ENCODE measurements at places on chromosomes 11 and 22.
A peak's percentile ranks its signal among the peaks of the same experiment; 100 is the strongest.

DNA sequence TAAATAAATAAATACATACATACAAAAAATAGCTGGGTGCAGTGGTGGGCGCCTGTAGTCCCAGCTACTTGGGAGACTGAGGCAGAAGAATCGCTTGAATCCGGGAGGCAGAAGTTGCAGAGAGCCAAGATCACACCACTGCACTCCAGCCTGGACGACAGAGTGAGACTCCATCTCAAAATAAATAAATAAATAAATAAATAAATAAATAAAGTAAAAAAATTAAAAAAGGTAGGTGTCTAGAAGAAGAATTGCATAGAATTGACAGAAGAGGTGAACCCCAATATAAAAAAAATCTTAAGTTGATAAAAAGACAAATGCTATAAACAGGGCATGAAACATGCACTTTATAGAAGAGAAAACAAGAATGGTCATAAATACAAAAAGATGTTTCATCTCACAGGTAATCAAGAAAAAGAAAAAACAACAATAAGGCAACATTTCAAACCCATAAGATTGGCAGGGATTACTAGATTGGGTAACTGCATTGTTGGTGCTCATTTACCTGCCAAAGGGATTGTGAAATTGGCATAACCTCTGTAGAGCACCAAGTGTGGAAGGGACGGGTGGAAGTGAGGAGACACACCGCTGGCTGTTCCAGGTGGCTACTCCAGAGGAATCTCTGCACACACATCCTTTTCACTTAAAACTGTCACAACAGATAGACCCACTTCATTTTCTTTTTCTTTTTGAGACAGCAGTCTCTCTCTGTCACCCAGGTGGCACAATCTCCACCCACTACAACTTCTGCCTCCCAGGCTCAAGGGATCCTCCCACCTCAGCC is 44.7 kb downstream of the NF2 start:
- no peak for DNase-seq

- peak; percentile 19 for DNase-seq
These were observed 12.6 kb downstream of the TCIRG1 start for GRCh38 chr11:68051191-68052136.

GRCh38 chr11:72588421-72589410 is 85.5 kb downstream of the PDE2A start:
- DNase-seq = no peak

GRCh38 chr11:128522943-128523518 is 64.3 kb downstream of the ETS1 start:
- DNase-seq = no peak

DNA sequence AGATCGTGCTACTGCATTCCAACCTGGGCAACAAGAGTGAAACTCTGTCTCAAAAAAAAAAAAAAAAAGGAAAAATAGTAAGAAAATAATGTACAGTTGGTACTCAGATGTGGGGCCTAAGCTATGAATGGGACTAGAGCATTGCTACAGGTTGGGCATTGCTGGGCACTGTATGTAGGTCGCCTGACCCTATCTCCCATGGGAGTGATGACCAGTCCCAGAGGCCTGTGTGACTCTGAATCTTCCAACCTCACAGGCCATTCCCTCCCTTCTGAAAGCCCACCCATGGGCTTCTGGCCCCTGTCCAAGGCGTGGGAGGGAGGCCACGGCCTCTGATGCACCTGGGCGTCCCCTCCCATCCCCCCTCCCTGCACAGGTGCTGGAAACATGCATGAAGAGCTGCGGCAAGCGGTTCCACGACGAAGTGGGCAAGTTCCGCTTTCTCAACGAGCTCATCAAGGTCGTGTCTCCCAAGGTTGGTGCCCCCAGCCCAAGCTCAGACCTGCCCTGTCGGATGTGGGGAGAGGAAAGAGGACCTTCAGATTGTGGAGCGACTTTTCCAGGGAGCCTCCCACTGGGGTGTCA is 9.5 kb downstream of the GGA1 start:
- peak; percentile 41 for DNase-seq

DNA sequence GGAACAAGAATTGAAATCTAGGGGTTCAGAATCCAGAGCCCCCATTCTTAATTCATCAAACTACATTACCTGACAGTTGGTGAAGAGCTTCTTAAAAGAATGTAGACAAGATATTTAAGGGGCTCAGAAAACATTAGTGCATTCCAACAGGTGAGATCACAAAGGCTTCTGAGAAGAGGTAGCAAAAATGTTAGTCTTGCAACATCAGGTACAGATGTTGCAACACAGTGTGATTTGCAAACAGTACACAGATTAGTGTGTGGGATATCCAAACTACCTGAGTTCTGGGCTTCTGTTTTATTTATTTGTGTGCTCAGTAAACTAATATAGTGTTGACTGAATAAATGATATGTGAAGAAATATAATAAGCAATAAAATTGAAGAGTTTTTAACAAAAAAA is 11.8 kb downstream of the CASP4 start:
- no peak for DNase-seq

DNA sequence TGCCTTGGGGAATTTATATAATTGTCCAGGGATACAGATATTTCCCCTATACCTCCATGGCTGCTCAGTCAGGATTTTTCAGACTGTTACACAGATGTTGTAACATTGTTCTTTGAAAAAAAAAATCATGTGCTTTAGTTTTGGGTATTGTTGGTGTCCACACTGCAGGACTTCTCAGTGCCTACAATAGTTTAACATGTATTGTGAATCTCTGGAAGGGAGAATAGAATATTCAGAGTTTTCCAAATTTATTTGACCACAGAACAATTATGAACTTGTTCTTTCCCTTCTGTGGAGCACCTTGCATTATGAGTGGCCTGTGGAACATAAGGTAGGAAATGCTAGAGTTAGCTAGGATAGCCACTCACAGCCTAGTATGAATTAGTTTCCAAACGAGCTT is 14.5 kb downstream of the CRYBA4 start:
- DNase-seq = no peak

GRCh38 chr11:70656252-70656651 is 257.9 kb downstream of the CTTN start:
- no peak for DNase-seq

GRCh38 chr11:118657238-118657637 is 22.2 kb downstream of the TREH start:
- DNase-seq = no peak

GRCh38 chr11:2508793-2509192 is 64.0 kb downstream of the KCNQ1 start:
- DNase-seq = no peak

- no peak for DNase-seq
These were observed 59.9 kb downstream of the BBOX1 start for GRCh38 chr11:27100534-27100933.

- peak; percentile 28 for DNase-seq
These were observed 6.0 kb downstream of the MALAT1 start for GRCh38 chr11:65504674-65505465.

DNA sequence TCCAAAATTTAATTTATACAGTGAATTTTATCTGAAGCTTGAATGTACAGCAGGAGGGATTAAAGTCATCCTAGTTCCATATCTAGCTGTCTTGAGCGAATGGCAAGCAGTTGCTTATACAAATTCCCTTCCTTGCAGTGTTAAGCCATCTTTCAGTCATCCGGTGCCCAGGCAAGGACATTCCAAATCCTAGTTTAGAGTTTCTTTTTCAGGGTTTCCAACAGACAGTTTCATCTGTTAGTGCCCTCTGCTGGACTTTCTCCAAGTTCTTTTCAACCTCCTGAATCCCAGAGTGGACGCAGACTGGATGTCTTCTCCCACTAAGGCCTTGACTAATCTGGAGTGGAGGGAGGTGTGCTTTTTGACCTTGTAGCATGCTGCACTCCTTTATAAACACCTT is 45.4 kb downstream of the GRAMD1B start:
- DNase-seq = no peak

GRCh38 chr11:121898903-121899302 is 217.1 kb downstream of the BLID start:
- no peak for DNase-seq

GRCh38 chr11:100681064-100681502 is 6.0 kb upstream of the ARHGAP42 start:
- no peak for DNase-seq

DNA sequence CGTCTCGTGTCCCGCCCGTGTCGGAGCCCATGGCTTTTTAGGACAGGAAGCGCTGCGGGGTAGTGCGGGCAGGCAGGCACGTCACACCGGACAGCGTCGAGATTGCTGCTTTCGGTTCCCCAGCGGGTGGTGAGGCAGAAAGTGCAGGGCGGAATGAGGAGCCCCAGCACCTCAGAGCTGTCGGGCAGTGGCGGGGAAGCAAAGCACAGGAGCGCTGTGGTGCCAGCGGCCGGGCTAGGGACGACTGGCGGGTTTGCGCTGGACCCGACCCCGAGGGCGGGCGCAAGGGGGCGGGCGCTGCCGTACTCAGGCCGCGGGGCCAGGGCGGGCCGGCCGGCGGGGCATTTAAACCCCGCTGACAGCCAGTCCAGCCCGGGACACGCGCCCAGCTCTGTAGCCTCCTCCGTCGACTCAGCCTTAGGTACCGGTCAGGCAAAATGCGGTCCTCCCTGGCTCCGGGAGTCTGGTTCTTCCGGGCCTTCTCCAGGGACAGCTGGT is at the start of gene SLC37A2:
TSS of gene SLC37A2 (plus strand) at position 375 of the 498 bp plus-strand sequence. CDS start at position 438, 63 bp downstream.
- DNase-seq = peak; percentile 40

DNA sequence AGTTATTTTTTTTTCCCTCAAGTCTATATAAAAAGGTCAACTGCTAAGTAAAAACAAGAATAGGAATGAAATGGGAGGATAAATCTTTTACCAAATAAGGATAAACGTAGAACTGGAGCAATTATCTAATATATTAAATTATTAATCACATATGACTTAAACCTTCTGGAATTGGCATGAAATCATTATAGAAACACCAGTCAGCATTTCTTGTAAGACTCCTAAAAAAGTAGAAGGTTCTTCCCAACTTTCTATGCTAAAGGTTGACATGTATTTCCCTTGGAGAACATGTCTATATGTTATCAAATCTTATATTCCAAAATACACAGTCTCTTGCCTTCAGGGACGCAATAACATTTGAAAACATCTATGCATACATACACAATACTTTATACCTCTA is 143.2 kb downstream of the SBF2 start:
- DNase-seq = no peak

DNA sequence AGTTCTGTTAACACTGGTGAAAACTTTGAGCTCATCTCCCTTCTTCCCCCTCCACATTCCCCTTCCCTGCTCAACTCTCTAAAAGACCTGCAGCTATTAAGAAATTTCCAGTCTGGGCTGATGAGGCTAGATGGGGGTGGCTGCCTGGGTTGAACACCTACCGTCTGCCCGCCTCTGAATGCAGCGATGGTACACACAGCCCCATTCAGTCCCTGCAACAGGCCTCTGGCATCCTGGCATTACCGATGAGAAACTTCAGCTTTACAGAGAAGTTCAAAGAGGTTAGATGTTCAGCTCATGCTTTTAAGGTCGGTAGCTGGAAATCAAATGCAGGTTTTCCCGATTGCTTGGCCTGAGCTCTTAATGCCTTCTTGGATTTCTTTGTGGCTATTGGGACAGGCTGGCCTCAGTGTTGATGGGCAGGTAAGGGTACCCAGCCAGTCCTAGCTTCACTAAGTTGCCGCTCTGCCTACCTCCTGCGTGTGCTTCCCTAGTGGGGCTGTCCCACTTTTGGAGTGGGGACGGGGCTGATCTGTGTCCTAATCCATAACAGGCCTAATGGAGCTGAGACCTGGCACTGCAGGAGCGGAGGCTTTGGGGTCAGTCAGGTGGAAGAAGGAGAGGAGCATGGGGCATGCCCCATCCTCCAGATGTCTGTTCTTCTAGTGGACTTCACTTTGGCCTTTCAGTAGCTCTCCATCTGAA is 49.1 kb downstream of the ZBTB16 start:
- DNase-seq = peak; percentile 27

GRCh38 chr11:64438986-64439771 is 80.2 kb downstream of the RPS6KA4 start:
- DNase-seq = no peak

DNA sequence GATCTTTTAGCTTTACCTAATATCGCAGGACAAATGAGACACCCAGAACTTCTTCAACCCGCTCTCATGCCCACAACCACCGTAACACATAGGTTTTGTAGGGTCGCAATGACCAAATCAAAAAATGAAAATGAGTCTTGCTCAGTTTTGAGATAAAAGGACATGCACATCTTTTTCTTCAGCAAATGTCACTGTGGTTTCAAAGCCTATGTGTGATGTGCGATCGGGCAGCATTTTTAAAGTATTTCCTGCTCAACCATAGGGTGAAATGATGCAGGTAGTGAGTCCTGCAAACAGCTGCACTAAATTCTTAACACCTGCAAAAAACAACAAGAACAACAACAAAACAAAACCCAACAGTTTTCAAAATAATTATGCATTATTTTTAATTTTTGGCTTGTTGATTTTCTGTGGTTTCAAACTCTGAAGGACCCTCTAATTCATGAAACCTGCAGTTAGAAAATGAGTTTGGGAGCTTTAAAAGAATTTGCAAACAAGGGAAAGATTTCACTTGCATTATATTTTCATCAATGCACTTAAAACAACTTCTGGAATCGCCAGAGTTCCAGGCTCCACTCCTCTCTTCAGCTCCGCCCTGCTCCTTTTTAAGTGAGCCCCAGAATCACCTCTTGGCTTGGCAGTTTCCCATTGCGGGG is 79.4 kb downstream of the PRR5L start:
- no peak for DNase-seq

DNA sequence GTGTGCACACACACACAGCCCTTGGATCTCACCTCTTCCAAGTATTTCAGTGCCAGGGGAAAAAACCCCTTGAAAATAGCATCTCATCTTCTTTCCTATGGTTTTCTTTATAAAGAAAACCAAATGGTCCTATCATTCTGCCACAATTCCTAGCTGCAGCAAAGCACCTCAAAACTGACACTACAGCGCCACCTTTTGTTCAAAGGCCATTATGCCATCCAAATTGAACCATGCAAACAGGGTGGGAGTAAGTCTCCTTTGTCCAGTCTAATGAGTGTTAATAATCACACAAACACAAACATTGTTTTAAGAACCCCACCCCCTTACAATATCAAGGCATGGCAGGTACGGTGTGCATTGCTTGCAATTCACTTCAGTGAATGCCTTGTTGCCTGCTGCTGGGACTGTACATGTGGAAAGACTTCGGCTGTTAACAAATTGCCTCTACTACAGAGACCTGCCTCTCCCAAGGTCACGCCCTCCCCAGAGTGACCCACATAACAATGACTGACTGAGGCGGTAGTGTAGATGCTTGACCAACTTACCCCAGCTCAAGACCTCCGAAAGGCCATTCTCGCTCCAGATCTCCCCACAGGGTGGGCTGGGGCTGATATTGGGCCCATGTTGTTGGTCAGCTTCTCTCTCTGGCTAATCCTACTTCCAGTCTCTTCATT is 31.7 kb downstream of the FAM181B start:
- no peak for DNase-seq

GRCh38 chr11:33868647-33869461 is 23.0 kb downstream of the LMO2 start:
- DNase-seq = peak; percentile 38
